ENCODE measurements at places on chromosomes 1 and 21.

DNA sequence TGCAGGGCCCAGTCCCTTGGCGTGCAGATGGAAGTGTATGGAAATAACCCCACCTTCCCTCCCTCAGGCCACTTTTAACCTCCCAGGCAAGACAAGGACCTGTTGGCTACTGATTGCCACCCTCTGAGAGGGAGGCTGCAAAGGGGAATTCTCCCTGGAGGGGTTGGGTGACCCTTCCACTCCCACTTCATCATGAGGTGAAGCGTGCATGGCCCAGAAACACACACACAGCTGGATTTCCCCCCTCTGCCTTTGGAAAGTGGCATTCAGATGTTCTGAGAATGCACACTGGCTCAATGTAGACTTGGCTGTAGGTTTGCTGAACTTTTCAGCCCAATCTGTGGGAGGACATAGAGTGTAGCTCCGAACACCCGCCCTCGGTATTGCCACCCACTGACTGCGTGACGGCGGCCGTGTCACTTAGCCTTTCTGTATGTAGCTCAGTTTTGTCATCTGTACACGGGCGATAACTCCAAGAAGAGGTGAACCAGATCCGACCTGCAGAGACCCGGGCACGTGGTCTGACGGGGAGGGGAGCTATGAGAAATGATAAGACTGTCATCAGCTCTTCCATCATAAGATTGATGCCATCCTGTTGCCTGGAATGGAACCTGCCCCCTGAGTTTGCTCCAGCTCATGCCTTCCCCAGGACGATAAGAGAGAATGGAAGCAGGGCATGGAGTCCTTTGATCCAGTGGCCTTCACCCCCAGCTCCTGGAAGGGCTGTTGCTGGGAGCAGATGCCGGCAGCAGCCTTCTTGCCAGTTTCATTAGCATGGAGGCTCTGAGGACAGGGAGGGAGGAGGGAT is 19.3 kb downstream of the MIIP start:
- DNase-seq = no peak

DNA sequence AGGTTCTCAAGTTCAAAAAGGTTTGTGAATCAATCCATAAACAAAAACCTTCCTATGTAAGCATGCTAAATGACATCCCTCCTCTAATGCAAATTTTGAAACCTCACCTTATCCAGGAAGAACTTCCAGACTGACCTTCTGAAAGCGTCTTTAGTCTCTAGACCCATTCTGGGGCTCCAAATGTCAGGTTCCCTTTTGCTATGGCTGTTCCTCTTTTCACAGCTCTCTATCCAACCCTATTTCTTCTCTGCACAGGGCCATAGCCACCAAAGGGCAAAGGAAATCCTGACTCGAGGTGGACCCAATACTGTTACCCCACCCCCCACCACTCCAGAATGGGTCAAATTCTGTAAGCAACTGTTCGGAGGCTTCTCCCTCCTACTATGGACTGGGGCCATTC is 3.4 kb downstream of the ATP1A4 start:
- DNase-seq = no peak

DNA sequence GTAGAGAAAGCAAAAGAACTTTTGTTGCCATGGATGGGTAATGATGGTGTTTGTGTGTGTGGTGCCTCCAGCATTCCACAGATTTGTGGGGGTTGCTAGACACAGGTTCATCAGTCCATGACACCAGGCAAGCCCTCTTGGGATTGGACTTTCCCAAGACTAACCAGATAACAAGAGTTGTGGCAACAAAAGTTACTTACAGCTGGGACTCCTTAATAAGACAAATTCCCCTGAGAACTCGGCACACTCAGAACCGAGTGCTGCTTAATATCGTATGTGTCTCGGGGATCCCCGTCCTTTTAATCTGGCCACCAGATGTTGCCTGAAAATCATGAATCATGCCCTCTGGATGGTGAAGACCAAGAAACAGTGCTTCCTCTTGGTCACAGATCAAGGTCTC is 193.3 kb downstream of the AJAP1 start:
- no peak for DNase-seq

DNA sequence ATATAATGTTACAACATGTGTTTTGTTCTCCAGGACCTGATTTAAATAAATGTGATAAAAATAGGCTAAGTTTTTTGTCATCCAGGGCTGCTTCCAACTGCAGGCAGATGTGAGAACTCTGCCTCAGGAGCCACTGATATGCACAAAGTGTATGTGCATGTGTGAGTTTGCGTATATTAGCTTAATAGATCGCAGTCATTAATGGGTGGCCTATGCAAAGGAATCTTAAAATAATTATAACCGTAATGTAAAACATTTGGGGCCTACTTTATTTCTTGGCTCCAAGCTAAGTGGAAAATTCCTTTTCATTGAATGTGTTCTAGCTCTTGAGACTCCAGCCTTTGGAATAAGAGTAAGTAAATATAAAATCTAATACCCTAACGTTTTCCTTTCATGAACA is 16.8 kb downstream of the DHX9 start:
- no peak for DNase-seq

DNA sequence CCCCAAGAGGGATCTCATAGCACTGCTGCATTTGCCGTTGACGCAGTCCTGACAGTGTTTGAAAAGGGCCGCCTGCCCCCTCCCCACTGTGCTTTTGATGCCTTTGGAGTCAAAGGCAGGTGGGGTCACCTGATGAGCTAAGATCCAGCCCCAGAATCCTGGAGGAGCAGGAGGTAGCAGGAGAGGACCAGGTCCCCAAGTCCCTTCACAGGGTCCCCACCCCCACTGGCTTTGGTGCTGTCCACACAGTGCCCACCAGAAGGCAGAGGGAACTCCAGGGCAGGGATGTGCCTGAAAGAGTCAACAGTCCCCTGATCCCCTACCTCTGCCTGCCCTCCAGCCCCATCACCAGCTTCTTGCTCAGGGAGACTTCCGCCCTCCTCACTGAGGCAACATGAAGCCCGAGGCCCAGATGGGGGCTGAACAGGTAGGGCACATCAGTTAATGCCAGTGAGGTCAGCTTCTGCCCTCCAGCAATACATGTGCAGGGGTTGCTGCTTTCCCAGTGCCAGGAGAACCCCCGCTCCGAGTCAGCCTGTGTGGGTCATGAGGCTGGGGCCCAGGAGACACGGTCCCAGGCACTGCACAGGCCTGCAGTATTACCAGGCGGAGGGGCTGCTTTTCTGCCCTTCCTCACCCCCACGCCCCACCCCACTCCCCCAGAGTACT is 8.8 kb upstream of the KCNC4 start:
- DNase-seq = no peak

DNA sequence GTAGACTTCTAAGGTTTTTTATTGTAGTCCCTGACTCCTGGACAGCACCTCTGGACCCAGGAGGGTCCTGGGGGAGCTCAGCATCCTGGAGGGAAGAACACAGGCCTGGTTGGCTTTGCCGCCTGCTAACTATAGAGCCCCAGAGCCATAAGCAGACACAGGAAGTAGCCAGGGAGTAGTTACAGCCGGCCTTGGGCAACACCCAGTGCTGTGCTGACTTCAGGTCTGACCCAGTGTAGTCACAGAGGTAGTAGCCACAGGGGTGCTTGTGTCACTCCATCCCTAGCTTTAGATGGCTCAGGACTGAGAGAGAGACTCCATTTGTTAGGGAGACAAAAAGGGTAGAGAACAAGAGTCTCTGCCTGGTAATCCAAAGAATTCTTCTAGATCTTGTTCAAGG is 21.9 kb downstream of the MCOLN2 start:
- no peak for DNase-seq

Data from stimulated activated CD4-positive, alpha-beta T cell treated with anti-CD3 and anti-CD28 coated beads, TNF-alpha, amount 100 ng/mL, for 1 hour (primary cell).